NCI-H2081 treated with DMSO at 0.1 percent for 48 hours (cell line): ENCODE measurements at places on chromosomes 6 and 20.

DNA sequence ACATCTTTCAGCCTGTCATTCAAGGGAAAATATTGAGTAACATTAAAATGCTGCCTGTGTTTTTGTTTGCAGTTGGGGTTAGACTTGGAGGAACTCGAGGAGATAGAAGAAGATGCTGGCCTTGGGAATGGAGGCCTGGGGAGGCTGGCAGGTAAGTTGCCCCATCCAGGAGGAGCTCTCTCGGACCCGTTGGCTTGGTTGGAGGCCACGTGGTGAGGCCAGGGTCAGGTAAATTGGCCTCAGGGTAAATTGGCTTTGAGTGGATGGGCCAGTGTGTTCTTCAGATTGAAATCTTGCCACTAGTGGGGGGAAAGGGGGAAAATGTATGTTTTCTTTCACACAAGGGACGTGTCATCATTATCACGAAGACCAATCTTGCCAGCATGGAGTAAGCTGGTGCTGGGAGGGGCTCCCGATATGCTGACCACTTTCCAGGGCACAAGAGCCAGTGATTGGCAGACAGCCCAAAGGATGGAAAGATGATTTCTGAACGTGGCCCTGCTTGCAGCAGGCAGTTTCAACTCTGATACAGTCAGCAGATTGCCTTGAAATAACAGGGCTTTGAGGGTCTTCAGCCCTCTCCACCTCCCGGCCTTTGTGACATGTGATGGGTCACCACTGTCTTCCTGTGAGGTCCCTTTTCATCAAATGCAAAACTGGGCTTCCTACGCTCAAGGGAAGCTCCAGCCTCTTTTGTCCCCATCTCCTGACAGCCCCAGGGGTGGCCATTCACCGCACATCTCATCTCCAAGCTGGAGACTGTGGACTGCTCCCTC, 21.4 kb downstream of the PYGB start:
- no peak for DNase-seq

- DNase-seq: no peak
These were observed 47.8 kb downstream of the GFOD1 start for GRCh38 chr6:13439644-13440043.

DNA sequence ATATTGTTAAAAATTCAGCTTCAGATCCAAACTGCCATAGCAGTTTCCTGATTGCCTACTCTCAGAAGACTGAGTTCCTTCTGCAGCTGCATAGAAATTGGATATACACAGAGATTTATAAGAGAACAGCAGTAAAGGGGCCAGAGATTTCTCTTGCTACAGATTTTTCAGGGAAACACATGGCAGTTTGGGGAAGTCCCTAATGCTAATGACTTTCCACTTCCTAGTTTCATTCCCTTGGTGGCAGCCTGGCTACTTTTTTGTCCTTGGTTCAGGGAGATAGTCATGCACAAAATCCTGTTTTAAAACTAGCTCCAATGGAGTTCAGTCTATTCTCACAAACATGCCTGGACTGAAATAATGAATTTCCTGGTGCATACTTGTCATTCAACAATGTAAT, 125.3 kb upstream of the PLCB4 start:
- no peak for DNase-seq

GRCh38 chr20:9228774-9229450, 160.0 kb downstream of the PLCB4 start:
- no peak for DNase-seq

GRCh38 chr6:119182875-119183274, 104.4 kb upstream of the FAM184A start:
- DNase-seq: no peak

DNA sequence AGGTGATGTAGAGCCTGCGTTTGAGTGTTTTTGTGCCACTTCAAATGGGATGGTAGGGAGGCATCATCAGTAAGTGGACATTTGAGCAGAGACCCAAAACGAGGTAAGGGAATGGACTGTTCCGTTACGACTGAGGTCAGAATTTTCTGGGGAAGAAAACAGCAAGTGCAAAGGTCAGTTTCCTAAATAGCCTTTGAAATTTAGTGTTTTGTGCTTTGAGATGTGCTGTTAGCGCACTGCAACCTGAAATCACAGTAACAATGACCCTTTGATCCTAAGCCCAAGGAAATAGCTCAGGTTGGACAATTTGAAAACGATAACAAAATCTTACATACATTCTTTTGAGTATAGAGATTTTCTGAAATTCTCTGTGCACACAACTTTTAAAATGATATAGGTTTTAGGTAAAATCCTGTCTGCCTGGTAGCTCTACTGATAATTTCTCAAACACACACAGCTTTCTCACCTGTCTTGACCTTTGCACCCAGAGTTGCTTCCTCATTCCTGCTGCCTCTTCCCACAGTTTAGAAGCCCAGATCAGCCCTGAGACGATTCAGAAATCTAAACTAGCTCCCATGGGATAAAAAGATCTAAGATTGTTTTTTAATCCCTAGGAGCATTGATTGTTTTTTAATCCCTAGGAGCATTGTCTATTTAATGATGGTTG, 22.1 kb downstream of the DCBLD1 start:
- DNase-seq: no peak

GRCh38 chr6:7203939-7204338, 96.2 kb downstream of the RREB1 start:
- DNase-seq: no peak

- DNase-seq: no peak
These were observed 6.2 kb downstream of the RSPO3 start for GRCh38 chr6:127124680-127125079.

GRCh38 chr20:43667341-43668132, 623 bp downstream of the MYBL2 start:
- no peak for DNase-seq

DNA sequence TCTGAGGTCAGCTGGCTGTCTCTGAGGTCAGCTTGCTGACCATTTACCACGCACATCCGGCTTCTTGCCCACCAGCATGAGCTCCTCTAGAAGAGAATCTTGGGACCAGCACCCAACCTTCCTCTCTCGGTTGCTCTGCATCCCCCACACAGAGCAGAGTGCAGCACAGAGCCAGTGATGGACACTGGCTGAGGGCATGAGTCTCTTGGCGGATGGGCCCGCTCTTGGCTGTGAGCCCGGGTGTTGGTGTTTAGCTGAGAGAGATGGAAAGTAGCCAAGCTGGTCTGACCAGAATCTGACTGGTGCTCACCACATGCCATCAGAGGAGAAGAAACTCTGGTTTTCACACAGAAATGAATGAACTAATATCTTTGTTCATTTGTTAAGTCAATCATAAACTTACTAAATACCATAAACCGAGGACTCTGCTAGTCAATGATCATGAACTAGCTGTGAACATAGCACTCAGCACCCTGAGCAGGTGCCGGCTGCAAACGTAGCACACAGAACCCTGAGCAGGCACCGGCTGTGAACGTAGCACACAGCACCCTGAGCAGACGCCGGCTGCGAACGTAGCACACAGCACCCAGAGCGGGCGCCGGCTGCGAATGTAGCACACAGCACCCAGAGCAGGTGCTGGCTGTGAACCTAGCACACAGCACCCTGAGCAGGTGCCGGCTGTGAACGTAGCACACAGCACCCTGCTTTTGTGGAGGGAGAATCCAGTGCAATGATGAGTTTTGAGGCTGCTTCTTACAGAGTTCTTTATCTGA, 10.4 kb upstream of the THBS2 start:
- no peak for DNase-seq

DNA sequence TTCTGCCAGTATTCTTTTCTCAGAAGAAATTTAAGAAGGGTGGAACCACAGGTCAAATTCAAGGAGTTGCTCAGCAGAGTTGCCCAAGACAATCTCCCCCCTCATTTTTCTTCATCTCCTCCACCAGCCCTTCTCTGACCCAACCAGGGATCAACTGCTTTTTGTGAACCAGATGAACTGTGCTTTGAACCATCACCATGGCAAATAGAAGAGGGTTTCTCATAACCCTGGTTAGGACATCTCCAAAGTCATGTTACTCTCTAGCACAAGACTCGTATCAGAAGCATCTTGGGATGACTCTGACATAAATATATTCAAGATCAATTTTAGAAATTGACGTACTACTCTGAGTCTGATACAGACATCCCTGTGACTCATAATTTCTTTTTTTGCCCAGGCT, 130.7 kb downstream of the ALDH8A1 start:
- DNase-seq: no peak

GRCh38 chr20:21521596-21522480, 8.0 kb upstream of the NKX2-2 start:
- no peak for DNase-seq

- no peak for DNase-seq
These were observed 34.6 kb downstream of the C6orf52 start for GRCh38 chr6:10659699-10660348.

- no peak for DNase-seq
These were observed 85.2 kb upstream of the PHACTR3 start for GRCh38 chr20:59518881-59519706.

GRCh38 chr20:709991-710779, 34.6 kb upstream of the SCRT2 start:
- DNase-seq: no peak

DNA sequence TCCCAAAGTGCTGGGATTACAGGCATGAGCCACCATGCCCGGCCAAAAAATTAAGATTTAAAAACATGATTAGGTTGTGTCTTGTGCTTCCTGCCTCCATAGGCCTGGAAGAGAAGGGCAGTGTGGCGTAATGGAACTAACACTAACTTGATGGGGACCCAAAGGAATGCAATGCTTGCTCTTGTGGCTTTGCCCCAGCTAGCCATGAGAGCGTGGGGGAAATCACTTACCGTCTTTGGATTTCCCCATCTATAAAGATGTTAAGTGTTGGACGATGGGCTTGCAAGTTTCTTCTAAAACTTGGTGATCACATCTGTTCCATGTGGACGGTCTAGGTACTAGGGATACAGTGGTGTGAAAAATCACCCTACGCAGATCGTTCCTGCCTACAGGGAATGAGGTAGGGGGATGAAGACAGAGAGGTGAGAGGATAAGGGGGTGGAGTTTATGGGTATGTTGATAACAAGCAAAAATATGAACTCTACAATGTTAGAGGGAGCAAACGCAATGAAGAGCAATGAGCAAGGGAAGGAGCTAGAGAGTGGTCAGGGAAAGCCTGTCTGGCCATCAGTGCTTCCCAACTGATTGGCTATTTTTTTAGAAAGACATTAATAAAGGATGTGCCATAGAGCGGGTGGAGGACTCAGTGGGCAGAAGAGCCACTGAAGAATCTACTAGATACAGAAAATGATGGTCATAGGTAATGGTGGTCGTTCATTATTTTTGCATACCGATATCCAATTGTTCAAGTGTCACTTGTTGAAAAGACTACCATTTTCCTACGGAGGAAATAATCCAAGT, 165.2 kb downstream of the BCAS1 start:
- no peak for DNase-seq

DNA sequence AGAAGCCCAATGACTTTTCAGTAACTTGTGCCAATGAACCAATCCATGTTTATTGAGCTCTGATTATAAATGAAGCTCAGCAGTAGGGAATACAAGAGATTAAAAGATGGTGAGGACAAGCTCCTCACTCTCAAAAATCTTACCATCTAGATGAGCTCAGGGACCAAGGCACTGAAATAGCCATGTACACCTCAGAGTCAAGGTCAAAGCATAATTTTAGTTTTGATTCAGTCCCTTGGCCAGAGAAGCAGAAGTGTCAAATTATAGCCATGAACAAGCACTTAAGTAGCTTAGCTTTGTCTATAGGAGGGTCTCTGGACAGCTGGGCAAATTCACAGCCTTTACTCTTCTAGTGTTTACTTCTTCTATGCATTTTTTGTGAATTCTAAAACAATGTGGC, 131.0 kb upstream of the DTNBP1 start:
- DNase-seq: no peak

DNA sequence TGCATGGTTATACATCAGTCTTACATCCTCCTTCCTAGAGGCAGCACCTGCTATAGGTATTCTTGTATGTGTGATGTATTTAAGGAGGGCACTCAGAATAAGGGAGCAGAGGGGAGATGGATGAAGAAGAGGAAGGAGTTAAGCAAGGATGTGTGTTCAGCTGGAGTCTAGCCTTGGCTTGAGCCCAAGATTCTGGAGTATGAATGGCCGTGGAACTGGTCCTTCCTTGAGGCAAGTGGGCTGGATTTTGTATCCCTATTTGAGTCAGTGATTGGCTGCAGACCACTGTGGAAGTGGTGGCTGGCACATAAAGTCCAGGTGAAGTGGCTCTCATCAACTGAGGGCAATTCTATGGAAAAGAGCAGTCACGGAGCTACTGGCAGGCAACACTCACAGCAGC, 112.0 kb upstream of the RNF24 start:
- DNase-seq: no peak

DNA sequence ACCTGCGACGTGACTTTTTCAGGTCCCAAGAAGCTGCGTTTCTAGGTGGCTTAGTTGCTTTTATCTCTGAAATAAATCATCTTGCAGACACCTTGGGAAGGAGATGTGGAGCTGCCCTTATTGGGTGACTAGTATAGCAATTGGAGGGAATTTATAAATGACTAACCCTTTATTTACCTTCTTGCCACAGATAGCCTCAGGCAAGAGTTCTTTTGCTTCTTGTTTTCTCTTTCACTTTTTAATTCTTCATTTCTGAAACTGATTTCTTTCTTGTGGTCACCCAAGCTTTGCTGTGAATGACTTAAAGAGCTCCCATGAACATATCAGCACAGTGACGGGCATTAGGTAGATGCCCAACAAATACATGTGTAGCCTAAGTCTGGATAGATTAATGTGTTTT, 3.0 kb downstream of the ADGRF4 start:
- DNase-seq: no peak
